ENCODE measurements at places on chromosomes 2 and 18.

DNA sequence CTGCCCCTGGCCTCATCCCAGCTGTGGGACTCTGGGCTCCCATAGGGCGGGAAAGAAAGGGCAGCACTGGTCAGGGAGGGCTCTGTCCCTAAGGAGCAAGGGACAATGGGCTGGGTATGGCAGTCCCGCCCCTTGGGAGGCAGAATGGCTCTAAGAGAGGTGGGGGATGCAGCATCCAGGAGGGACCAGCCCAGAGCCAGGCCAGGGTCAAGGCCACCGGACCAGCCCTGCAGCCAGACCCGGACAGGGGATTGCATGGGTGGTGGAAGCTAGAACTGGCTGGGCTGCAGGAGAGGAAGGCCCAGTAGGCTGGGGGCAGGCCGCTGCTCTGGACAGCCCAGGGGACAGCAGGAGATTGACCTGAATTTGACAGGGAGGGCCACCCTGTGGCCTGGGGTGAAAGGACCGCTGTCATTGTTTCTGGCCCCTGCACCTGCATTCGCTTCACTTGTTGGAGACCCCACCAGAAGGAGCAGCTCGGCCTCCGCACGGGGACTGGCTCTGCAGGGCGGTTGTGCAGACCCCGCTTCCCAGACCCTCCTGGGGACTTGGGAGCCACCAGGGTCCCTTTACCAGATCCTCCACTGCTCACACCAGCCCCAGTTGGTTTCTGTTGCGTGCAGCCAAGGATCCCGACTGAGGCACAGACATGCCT, 14.6 kb downstream of the RAMP1 start:
- DNase-seq = no peak

- DNase-seq = no peak
Measured at GRCh38 chr2:86671337-86671981, 47.8 kb upstream of the RNF103 start.

DNA sequence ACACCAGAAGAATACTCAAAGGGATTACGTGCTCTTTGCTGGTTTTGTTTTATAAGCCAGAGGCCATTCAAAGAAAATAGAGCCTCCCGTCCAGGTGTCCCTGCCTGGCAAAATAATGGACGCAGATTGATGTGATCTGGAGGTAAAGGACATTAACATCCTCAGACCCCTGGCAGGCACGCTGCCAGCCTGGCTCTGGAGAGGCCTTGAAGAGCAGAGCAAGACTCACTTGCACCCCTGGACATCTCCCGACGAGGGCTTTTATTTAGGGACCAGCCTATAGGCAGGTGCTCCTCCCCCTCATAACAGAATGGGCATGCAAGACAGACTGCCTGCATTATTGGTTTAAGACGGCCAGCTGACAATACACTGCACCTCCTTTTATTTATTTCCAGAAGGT, 291.3 kb downstream of the BCL11A start:
- no peak for DNase-seq

DNA sequence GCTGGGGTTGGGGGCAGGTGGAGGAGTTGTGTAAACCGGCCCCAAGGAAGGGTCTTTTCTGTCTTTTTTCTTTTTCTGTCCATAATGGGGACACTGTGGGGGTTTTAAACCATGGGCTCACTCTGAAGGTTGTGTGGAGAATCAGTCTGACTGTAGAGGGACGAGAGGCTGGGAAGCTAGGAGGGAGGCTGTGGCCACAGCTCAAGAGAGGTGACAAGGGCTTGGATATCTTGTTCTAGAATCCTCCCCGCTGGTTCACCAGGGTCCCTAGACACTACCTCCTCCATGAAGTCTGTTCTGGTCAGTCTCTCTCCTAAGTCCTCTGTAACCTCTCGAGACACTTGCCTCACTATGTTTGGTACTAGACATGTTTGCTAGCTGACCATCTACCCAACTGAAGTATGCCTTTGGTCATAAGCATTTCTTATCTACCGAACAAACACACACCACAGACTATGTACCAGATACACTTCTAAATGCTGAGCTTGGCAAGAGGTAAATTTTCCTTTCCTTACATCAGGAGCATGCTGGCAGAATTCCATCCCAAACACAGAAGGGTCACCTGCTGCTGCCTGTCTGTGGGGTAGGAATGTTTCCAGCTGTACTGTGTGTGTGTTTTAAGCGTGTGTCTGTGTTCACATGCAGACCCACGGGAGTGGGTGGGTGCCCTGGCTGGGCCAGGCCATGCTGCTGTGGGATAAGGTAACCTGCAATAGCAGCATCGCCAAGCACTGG, 69.6 kb upstream of the MGAT4A start:
- no peak for DNase-seq

- DNase-seq = no peak
Measured at GRCh38 chr2:42922293-42922692, 129.9 kb upstream of the HAAO start.

DNA sequence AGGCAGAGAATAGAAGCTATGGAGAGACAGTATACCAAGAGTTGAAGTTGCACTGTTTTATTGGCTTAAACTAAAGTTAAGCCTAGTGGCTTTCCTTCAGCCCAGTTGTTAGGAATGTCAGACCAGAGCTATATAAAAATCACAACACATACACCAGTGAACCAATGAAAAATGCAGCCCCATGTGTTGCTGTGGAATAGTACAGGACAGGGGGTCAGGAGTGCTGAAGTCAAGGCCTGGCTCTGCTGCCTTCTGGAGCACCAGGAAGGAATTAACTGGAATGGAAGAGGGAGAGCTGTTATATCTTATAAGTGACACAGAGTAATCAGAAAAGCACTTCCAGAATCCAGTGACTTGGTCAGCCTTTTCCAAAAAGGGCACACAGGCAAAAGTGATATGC, 58.9 kb downstream of the OSR1 start:
- no peak for DNase-seq

- no peak for DNase-seq
Measured at GRCh38 chr2:73004889-73005596, 66.5 kb downstream of the SFXN5 start.

- no peak for DNase-seq
Measured at GRCh38 chr2:180753809-180754761, 226.3 kb upstream of the UBE2E3 start.

- no peak for DNase-seq
Measured at GRCh38 chr2:32952761-32953476, 6.2 kb downstream of the LTBP1 start.

GRCh38 chr2:190649798-190650390, 1.0 kb downstream of the NAB1 start:
- DNase-seq = no peak

DNA sequence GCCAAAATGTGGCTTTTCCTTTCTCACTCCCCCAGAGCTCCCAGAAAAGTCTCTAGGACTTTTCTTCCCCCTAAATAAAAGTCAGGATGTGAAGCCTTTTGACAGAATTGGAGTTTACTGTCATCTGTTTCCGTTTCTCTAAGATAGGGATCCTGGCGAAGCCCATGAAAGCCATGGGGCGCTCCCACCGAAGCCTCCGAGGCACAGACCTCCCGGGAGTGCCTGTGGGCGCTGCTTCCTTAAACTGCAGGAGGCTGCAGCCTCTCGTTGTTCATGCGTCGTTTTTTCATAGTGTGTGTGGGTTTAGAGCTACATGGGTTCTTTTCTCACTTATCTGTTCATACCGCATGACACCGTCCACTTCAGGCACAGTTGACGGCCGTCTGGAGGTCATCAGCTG, 56.8 kb downstream of the ASAP2 start:
- DNase-seq = no peak

DNA sequence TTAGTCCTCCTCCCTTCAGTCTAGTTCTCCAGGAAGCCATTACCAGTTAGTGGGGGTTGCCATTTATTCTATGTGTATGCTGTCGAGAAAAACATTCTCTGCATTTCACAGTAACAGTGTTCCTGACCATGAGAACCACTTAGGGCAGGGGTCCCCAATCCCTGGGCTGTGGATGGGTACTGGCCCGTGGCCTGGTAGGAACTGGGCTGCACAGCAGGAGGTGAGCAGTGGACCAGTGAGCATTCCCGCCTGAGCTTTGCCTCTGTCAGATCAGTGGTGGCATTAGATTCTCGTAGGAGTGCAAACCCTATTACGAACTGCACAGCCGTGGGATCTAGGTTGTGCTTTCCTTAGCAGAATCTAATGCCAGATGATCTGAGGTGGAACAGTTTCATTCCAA, 15.8 kb downstream of the ITGA4 start:
- DNase-seq = no peak

DNA sequence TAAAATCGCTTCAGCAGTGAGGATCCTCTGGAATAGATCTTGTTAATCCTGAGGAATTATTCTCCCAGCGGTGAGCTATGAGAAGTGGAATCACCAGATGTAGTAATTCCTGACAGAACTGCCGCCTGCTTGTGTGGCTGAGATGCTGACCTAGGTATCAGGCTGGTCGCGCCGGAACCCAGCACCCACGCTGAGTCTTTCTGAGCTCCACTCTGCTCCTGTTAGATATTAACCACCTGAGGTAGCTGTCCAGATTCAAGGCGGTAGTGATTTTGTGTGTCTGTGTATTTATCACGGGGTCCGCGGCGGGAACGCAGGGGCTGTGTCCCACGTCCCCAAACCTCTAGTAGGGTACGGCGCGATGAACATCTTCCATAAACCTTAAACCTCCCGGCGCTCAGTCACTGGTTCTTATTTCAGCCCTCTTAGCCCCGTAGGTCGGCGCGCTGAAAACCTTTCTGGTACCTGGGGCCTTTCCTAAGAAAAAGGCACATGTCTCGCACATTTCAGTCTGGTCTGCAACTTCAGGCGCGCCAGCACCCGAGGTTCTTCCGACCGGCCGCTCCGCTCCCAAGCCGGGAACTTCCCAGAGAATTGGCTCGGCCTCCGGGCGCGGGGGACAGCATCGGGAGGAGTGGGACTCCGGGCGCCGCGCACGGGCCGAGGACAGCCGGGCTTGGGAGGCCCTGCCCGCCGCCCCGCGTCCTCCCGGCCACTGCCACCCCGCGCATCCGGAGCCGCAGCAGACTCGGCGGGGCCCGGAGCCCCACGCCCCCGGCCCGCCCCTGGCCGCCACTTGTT, 542 bp upstream of the CNNM3 start:
- no peak for DNase-seq

GRCh38 chr2:241837197-241837965, 21.3 kb downstream of the PDCD1 start:
- no peak for DNase-seq

GRCh38 chr2:177405029-177405692, 12.6 kb downstream of the AGPS start:
- DNase-seq = no peak

- DNase-seq = no peak
Measured at GRCh38 chr18:77320971-77321559, 71.4 kb downstream of the GALR1 start.

DNA sequence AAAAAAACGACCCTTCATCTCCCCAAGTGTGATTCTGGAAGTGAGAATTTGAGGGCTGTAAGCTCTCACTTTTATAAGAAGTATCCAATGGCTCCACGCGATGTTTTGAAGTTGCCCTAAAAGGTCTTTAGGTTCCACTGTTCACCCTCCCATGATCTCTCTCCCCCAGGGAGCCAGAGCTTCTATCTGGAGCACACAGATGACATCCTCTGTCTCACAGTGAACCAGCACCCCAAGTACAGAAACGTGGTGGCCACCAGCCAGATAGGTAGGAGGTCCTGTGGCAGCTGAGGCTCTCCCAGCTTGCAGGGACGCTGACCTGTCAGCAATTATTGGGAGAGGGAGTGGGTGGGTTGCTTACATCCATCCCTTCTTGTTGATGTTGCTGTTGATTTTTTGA, 97.8 kb downstream of the RTN4 start:
- no peak for DNase-seq

DNA sequence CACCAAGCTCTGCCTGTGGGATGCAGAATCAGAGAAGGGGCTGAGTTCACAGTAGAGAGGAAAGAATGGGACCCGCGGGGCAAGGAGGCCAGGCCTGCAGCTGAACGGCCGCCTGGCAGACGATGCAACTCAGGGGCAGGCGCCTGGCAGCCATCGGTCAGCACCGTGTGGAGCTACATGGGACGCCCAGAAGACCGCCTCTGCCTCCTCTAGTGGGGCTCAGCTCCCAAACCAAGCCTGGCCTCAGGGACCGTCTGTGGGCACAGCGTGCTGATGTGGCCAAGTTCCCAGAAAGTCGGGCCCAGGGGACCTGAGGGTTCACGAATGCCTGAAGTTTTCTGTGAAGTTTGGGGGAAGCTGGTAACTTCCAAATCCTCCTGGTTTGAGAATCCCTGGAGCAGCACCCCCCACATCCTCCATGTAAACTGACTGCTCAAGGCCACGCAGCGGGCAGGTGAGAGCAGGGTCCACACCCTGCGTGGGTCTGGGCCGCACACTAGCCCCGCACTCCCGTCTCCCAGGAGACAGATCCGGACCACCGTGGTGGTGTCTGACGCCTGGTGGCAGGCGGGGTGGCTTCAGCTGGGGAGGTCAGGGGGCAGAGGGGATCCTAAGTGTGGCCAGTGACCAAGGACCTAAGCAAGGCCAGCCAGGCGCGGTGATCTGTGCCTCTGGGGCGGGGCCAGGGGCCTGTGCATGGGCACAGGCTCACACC, 14.6 kb downstream of the SNORC start:
- DNase-seq = no peak

DNA sequence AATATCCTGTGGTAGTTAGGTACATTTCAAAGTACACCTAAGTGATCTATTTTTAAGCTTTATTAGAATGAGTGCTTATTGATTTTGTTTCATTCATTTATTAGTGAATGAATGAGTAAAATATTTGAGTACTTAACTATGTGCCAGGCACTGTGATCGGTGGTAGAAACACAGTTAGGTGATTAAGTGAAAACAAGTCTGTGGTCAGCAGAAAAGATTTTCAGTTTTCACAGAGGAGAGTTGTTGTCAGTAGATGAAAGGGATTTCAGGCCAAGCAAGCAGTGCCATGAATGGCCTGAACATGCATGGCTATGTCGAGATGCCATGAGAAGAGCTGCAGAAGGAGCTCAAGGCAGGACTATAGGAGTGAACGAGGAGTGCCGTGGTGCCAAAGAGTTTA, 85.9 kb downstream of the SPTBN1 start:
- no peak for DNase-seq

DNA sequence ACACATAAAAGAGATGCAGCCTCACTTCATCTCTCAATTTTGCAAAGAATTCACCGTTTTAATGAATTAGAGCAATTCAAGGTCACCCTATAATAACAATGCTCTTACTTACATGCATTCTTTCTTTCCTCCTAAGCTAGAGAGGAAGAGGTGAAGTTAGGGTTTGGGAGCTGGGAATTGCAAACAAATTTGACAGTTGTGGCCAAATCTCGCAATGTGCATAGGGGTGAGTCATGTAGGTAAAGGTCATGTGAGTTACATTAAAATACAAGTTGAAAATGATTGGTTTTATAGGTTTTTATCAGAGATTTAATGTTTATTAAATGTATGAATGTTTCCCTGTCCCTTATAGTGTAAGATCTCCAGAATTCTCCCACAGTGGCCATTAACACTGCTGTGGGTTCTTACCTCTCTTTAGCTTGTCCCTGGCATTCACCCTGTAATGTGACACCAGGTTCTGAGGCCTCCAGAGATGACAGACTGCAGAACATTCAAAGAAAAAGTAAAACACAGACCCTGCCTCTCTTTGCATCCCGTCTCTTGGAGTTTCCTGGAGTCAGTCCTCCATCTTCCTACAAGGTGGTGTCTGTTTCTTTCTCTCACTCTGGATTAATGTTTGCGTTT, 53.7 kb upstream of the LGALSL start:
- no peak for DNase-seq

Measured in cortex of kidney (tissue), 1 donor.